ENCODE measurements at places on chromosomes 7 and 10.

- DNase-seq, result no peak
Measured at GRCh38 chr7:27972276-27972675, 208.3 kb downstream of the JAZF1 start.

DNA sequence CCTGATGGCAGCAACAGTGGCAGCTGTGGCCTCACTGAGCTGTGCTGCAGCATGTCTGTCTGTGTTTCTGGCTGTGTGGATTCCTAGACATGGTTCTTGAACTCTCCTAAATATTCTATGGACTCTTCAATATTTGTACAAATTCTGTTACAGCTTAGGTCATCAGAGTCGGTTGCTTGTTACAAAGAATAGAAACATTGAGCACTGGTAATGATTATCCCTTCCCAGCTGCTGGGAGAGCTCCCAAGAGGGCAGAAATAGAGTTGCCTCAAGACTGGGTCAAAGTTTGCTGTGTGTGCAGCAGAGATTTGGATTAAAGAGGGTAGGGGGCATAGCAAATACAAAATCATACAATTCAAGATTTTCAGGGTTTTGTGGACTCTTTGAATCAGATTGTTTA, 337.1 kb upstream of the AKR1E2 start:
- DNase-seq, result no peak

- DNase-seq, result no peak
Measured at GRCh38 chr10:78173360-78174015, 139.8 kb downstream of the RPS24 start.

GRCh38 chr7:80272560-80273239, 138.1 kb downstream of the GNAI1 start:
- DNase-seq, result no peak

DNA sequence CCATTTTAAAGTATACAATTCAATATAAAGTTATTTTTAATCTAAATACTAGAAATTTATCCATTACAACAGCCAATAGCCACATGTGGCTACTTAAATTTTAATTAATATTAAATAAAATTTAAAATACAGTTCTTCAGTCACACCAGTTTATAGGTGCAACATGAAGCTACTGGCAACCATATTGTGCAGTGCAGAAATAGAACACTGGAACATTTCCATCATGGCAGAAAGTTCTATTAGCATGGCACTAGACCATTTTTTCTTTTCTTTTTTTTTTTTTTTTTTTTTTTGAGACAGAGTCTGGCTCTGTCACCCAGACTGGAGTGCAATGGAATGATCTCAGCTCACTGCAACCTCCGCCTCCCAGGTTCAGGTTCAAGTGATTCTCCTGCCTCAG, 5.2 kb upstream of the ASCC1 start:
- no peak for DNase-seq

- no peak for DNase-seq
Measured at GRCh38 chr10:9275861-9276260, 1221.4 kb downstream of the GATA3 start.

- no peak for DNase-seq
Measured at GRCh38 chr7:91690541-91691070, 189.9 kb downstream of the MTERF1 start.

GRCh38 chr7:87628780-87629569, 777 bp downstream of the RUNDC3B start:
- peak; percentile 1 for DNase-seq

DNA sequence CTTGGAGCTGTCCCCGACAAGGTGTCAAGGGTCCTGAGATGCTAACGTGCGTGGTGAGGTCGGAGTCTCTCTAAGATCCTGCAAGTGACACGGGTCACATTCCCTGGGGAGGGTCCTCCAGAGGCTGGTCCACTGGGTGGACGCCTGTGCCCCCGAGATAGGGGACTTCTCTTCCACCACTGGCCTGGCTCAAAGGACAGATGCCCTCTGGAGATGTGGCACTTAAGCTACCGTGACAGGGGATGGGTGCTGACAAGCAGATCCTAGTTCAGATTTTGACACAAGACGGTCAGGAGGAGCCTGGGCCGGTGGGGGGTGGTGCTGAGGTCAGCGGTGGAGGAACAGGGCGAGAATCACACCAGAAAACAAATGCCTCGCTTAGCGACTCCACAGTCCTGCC, 178.0 kb downstream of the ADARB2 start:
- DNase-seq, result no peak

GRCh38 chr10:55852900-55853299, 508.2 kb downstream of the ZWINT start:
- no peak for DNase-seq

DNA sequence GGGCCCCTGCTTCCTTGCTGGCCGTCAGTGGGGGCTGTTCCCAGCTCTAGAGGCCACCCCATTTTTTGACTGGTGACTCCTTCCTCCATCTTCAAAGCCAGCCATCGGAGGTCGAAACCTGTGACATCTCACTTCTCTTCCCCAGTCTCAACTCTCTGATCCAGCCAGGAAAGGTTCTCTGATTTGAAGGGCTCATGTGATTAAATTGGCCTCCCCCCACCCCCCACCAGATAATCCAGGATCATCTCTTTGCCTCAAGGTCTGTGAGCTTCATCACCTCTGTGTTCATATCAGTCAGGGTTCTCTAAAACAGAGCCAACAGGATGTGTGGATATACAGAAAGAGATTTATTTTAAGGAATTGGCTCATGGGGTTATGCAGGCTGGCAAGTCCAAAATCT, 5.6 kb upstream of the RAMP3 start:
- no peak for DNase-seq

DNA sequence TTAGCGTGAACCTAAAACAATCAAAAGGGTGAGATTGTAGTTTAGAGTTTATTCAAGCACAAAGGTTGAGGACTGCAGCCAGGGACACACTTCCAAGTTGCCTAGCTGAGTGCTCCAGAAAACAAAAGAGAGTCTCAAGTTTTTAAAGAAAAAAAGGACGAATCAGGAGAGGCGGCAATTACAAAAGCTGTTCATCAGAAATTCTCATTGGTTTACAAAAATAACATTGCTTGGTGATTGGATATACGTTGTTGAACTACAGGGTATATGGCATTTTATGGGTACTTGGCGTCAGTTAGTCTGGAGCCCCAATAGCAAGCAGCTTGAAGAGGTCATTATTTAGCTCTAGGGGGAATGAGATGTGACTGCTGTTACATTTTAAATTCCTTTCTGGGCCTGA, 11.5 kb downstream of the ZNF438 start:
- DNase-seq, result no peak

DNA sequence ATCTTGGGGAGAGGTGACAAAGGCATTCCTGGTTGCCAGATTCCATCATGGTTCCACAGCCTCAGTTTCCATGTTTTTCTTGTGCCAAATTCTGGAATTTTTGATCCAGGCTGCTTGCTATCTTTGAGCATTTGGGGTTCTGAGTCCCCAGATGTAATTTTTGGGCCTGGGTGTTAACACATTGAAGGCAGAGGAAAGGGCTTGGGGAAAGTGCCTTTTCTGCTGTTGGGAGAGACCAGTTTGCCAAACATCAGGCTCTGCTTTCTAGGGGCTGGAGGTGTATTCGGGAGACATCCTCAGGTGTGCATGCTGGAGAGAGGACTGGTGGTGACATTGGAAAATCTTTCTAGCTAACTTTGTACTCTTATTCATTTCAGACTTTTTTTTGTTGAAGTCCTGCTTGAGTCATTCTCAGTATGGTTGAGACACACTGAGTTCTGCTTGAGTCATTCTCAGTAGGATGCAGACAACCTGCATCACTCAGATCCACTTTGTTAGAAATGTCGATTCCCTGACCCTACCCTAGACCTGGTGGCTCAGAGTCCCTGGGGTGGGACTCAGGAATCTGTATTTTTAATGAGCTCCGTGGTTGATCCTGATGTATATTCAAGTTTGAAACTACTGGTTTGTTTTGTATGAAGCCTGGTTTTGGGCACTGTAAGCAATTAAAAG, 101.0 kb downstream of the LRMDA start:
- no peak for DNase-seq

GRCh38 chr7:74619235-74619860, 38.2 kb upstream of the GTF2I start:
- no peak for DNase-seq

DNA sequence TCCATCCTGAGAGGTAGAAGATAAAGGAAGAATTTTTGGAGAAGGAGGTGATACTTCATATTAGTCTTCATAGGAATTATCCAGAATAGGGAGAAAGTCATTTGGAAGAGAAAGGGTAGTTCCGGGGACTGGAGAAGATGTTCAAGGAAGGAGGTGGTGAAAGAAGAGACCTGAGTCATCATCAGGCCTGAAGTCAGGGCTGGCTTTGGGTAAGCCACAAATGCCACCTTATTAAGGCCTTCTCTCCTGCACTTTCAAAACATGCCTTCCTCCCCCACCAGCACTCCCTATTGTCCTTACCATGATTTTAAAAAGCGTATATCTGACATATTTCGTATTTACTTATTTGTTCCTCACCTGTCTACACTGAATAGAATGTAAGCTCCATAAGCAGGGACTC, 112.2 kb upstream of the LRGUK start:
- DNase-seq, result no peak

DNA sequence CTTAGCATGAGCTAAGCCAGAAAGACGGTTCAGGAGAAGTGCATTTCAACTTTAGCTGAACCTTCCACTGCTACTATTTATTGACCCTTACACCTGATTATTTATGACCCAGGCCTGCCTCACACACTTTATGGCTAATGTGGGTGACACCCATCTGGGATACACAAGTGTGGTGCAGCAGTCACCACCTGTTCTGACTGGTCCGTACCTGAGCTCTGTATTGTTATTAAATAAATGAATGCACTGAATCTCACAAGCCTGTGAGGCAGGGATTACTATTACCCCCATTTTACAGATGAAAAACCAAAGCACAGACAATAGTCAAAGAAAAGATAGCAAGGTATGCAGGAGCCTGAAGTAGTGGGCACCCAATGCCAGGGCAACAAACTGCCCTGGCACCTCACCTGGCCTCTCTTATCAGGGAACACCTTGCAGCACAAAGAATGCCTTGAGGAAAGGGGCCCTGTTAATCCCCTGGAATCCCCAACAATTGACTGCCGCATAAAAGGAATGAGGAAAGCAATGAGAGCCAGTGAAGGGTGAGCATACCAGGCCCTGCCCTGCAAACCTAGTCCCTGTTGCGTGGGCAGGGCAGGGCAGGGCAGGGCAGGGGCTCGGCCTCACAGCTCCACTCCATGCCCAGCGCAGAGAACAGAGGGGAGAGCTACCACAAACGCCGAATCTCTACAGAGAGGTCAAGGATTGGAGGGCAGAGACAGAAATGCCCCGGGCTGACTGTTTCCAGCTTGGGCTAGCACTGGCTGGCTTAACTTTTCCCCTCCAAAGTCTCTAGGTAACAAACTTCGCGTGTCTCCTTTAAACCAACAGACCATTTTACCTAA, 1.3 kb downstream of the ANXA11 start:
- DNase-seq, result no peak

- no peak for DNase-seq
Measured at GRCh38 chr10:11962176-11962575, 80.4 kb downstream of the UPF2 start.

DNA sequence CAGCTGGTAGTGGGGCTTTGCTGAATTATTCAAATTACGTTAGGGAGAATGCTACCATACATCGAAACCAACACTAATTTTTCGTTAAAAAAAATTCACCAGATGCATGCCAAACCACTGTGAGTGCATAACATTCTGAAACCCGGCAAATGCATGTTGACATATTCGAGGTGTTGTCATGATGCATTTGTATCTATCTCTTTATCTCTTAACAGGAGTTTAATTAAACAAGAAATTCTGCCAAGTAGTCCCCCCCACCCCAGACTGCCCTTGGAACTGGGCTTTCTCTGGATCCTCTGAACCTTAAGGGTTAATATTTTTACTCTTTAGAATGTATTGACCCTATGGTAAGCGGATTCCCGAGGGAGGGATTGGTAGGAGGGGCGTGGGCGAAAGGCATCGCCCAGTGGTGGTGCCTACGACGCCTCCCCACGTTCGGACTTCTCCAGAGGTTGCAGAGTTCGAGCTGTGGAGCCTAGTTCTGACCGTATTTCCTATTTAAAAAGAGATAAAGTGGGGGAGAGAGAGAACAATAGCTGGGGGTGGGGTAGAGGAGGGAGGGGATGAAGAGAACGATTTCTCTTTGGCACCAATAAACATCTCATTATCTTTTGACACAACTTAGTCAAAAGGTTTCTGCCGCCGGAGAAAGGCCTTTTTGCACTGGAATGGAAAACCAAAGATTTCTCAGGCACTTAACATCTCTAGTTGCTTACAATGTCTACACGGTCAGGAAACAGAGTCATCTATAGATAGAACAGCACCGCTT, 7.2 kb downstream of the DLX6 start:
- DNase-seq, result no peak

GRCh38 chr10:129812398-129812797, 151.7 kb downstream of the EBF3 start:
- DNase-seq, result no peak

GRCh38 chr7:120864141-120864900, 6.4 kb upstream of the TSPAN12 start:
- no peak for DNase-seq

DNA sequence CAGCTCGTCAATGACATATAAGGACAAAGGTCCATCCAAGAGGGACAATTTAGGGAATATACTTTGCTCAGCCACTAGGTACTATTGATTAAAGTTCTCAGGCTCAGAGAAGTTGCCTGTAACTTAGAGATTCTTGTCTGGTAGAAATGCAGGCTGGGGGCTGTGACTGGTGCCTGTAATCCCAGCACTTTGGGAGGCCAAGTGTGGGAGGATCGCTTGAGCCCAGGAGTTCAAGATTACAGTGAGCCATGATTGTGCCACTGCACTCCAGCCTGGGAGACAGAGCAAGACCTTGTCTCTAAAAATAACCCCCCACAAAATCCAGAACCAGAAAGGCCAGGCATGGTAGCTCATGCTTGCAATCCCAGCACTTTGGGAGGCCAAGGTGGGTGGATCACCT, 36.2 kb upstream of the ACTR3B start:
- DNase-seq, result no peak

DNA sequence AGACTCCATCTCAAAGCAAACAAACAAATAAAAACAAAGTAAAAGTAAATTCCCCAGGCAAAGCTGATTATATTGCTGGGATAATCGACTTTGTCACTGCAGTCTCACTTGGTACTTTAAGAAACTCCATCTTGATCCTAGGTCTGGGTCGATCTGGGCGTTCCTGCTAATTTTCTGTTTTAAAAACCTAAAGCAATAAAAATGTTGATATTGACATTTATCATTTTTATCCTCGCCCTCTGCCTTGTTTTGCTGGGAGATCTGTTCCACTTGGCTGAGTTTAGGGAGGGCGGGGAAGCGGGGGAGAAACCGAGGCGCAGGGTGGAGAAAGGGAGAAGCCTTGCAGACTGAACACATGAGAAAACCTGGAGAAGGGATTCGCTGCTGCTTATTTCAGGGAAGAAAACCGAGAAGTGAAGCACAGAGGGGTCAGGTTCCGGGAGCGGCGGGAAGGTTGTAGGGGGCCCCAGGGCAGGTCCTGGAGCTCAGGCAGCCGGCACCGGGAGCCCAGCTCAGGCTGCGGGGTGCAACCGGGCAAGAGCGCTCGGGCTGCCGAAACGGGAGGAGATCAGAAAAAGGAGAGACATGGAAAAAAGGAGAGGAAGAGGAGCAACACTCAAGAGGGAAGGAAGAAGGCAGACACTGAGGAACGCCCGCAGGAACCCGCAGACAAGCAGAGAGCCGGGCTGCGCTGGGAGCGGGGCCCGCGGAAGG, 27.3 kb upstream of the KMT2C start:
- DNase-seq, result no peak

Measured in T follicular helper cell (primary cell).